ENCODE measurements at places on chromosomes 16 and 17.

GRCh38 chr17:992933-993332 is 4.0 kb upstream of the TIMM22 start:
- no peak for DNase-seq

- DNase-seq: no peak
These were observed 200.5 kb downstream of the ZFHX3 start for GRCh38 chr16:72847187-72848027.

DNA sequence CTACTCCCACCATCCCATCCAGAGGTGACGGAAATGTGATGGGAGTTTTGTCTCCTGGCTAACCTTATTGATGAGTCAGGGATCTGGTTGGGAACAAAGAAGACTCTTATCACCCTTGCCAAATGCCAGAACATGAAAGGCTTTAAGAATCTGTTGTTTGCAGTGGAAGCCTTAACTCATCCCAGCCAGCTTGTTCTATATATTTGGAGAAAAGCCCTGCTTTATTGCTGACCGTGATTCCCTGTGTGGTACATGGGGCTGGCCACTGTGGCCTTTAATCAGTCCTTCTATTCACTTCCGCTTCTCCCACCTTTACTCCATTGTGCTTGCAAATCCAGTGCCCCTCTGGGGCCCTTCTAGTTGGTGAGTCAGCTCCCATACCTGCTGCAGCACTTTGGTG is 156.6 kb downstream of the PHKB start:
- DNase-seq: no peak

DNA sequence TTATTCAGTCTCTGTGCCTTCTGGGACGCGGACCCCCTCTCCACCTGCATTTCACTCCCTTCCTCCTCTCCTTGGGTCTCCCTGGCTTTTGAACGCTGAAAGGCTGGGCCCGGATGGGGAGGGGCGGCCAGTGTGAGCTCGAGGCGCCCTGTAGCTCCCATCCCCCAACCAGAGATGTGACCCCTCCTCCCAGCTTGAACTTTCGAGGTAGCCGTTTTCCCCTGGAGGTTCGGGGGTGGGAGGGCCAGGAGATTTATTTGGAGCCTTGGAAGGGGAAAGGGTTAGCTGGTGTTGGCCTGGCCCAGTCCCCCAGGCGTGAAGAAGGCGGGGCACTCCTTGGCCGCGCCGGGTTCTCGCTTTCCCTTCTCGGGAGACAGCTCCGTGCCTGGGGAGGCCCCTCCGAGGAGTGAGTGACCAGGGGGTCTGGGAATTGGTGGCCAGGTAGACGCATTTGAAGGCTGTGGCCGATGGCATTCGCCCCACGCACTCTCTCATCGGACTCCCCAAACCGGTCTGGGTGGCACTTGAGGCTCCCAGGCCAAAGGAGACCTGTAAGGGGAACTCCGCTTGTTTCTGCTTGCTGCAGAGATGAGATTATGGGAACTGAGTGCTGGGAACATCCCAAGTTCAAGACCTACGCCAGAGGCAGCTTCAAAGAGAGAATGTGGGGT is 942 bp downstream of the LDAF1 start:
- DNase-seq: no peak

DNA sequence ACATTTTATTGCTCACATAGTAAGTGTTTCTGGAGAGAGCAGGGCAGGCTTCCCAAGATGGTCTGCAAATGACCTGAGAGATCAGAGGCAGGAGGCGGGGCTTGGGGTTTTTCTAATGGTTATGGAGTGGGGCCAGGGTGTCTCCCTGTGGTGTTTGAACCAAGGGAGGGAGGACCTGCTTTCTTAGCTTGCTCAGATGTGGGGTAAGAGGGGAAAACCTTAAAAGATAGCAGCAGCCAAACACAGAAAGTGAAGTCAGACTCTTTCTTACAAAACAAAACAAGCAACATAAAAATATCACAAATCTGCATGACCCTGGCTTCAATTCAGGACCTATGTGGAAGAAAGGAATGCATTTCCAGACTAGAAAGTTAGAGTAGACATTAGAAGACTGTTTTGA is 22.9 kb upstream of the DNAJA2 start:
- DNase-seq: no peak

DNA sequence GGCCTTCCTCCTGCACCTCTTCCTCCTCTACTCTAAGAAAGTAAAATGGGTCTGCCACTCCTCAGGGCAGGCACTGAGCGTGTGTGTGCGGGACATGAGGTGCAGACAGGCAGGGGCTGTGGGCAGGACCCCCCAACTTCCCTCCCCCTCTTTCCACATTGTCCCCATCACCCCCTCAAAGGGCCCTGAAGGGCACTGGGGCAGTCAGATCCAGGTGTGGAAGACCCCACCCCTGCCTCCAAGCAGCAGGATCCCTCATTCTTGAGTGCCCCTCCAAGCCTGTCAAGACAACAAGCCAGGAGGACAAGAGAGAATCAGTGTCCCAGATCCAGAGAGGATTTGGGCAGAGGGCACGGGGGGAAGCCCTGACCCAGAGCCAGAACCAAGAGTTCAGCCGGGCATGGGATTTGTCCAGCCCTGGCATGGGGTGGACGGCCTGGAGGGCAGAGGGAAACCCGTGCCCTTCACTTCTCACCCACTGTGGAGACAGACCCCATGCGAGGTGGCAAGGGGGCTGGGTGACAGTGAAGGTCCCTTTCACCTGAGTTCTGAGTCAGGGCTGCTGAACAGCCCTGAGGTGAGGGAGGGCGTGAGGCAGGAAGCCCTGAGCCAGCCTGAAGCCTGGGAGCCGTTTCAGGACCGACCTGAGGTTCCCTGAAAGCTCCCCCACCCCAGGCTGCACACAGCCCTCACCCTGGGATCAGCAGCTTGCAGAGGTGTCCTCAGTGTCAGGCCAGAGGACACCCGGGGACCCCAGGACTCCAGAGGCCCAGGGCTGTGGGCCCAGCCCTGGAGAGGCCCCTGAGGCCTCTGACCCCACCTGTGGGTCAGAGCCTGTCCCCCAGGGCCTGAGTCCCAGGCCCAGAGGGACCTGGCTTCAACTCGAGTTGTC is 45.8 kb downstream of the USP22 start:
- DNase-seq: no peak

- DNase-seq: no peak
These were observed 820 bp downstream of the GRIN2C start for GRCh38 chr17:74858672-74859458.

GRCh38 chr17:59193336-59193862 is 16.4 kb upstream of the SMG8 start:
- DNase-seq: no peak

DNA sequence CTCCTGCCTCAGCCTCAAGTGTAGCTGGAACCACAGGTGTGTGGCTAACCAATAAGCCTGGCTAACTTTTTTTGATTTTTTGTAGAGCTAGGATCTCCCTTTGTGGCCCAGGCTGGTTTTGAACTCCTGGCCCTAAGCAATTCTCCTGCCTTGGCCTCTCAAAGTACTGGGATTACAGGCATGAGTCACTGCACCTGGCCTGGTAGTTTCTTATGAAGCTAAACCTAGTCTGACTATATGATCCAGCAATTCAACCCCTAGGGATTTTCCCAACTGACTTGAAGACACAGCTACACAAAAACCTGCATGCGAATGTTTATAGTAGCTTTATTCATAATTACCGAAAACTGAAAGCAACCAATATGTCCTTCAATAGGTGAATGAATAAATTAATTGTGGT is 176.2 kb upstream of the IRX3 start:
- DNase-seq: no peak

All from globus pallidus (tissue), 1 donor.